Right hindlimb (tissue), 1 donor: ENCODE measurements at places on chromosomes 16 and 17.

DNA sequence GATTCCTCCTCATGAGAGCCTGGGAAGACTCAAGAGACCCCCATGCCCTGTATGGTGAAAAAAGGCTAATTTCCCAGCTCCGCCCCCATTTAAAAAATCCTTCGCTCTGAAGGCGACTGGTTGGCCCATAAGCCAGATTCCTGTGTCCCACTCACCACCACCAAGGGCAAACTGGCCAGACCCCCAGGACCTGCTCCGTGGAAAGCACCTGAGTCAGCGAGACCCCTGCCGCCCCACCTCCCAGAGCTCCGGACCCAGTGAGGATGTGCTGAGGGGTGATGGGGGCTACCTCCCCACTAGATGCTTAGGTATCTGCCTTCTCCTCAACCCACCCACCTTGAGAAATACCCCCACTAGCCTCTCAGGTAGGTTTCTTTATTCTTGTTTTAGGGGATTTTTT is 42.2 kb downstream of the RBFOX3 start:
- no peak for DNase-seq

DNA sequence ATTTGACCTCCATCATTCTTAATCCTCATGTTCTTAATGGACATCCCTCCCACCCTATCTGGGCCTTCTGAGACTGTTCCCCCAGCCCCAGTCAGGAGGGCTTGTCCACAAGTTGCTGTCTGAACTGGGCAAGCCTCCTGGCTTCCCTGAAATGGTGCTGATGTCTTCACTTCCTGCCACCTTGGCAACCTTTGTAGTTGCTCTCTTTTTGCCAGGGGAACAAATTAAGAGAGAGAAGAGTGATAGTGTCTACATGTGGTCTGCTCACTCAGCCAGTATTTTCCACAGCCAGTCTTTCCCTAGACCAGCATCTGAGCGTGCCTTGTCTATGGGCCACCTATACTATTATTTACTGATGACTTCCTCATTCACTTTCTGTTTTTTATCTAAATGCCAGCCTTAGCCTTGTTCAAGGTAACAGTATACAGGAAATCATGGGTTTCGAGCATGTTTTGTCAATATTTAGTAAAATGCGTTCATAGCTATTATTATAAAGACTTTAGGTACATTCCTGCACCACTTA is 710.1 kb downstream of the MAF start:
- no peak for DNase-seq

- DNase-seq: peak; percentile 39
Measured at GRCh38 chr17:82215095-82215971, 2.7 kb upstream of the CCDC57 start.

GRCh38 chr16:25271421-25271820 is 13.8 kb upstream of the ZKSCAN2 start:
- DNase-seq: no peak
